Right kidney (tissue), 9 donors: ENCODE measurements at places on chromosomes 6 and 20.

DNA sequence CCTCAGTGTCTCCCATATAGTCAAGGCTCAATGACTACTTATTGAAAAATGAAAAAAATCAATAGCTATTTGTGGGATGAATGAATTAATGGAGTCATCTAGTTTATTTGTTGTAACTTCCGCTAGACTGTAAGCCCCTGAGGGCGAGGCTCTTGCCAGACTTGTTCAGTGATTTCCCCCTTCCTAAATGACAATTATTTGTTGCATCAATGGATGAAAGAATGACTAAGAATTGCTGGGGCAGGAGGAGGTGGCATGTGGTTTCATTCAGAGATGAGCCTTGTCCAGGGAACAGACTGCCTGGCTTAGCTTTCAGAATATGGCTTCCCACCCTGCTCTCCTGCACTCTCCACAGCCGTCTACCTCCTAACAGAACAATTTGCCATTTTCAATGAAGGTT is 1.1 kb upstream of the PRELID3B start:
- no peak for DNase-seq

DNA sequence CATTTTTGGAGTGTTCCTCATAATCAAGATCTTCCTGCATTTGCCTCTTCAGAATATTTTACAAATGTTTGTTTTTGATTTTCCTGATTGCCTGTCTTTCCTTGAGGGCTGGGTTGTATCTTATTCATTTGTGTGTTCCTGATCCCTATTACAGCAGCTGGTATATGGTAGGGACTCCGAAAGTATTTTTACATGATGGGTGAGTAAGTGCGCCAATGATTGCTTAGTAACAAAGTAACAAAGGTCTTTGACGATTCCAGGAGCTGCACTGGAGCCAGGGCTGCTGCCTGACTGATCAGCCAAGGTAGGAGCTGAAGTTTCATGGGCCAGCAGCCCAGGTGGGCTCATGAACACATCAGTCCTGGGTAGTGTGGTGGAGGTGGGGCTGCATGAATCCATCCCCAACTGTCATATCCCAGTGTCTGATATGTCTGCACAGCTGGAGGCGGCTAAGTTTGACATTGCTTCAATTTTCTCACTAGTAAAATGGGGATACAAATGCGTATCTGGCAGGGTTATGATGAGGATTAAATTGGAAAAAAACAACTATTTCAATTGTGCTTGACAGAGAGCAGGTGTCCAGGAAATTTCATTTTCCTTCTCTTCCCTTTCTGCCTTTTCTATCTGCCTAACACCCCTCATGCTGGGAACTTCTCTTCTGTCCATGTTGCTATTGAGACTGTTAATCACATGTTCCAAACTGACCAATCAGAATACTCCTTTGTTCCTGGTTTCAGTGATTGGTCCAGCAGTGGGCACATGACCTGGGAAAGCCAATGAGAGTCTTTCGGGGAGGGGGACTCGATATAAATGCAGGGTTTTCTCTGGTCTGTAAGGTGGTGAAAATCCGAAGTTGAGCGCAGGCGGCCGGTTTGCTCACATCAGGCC is 90.7 kb downstream of the CDH26 start:
- no peak for DNase-seq

GRCh38 chr6:147149092-147149491 is 55.1 kb upstream of the STXBP5 start:
- no peak for DNase-seq

- no peak for DNase-seq
Measured at GRCh38 chr6:132865364-132865763, 51.0 kb downstream of the RPS12 start.

DNA sequence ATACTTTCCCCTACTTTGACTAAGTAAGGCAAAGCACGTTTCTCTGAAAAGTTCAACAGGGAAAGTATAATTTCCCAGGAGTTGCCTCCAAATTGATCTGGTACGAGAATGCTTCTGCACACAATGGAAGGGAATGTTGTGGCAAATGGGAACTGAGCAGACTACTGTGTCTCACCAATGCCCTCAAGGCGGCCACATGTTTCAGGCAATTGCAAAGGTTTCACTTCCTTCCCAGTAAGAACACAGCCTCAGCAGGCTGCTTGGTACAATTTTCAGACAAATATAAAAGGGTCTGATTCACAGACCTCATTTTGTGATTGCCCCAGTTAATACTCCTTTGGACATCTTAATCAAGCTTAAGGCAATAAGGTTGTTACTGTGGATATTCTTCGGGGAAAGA is 71.2 kb downstream of the KIAA0319 start:
- no peak for DNase-seq

DNA sequence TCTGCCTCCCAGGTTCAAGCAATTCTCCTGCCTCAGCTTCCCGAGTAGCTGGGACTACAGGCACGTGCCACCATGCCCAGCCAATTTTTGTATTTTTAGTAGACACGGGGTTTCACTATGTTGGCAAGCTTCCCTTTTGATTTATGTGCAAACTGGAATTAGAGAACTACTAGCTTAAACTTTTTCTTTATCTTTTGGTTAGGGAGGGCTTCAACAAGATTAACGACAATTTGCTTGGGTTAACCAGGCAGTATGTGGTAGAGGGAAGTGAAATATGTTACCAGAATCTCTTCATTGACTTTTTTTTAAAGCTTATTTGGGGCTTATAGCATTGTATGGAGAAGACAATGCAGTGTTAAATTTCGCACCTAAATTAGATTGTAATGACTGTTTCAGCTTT is 9.0 kb downstream of the MYO6 start:
- DNase-seq, result no peak

- DNase-seq, result no peak
Measured at GRCh38 chr20:25233016-25233772, 14.7 kb upstream of the PYGB start.

DNA sequence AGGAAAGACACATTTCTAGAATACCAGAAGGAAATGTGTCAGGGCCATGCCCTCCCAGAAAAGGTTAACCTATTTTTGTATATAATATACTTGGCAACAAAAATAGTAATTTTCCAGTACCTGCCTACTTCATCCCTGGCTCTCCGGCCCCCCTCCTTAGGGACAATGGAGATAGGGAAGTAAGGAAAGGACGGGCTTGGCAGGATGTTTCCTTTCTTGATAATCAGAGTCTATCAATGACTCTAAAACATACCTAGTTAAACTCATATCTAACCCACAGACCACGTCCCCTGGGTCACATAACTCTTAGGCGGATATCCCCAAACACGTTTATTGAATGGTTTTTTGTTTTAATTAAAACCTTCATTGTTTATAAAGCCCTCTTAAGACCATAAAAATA is 11.8 kb downstream of the UQCC2 start:
- no peak for DNase-seq

DNA sequence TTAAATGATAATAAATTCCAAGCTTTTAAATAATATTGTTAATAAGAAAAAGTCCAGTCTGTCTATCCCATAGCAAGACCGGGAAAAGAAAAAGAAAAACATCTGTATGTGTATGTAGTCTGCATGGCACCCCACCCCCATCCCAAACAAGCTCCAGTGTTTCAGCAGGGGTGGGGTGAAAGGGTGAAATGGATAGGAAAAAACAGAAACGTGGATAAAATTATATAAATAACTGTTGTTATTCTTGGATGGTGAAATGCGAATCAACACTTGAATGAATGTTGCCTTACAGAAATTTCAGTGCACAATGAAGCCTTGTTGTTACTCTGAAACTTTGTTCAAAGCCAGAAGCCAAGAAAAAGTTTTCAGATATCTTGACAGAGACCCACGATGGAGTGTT is 31.4 kb downstream of the HAO1 start:
- no peak for DNase-seq

DNA sequence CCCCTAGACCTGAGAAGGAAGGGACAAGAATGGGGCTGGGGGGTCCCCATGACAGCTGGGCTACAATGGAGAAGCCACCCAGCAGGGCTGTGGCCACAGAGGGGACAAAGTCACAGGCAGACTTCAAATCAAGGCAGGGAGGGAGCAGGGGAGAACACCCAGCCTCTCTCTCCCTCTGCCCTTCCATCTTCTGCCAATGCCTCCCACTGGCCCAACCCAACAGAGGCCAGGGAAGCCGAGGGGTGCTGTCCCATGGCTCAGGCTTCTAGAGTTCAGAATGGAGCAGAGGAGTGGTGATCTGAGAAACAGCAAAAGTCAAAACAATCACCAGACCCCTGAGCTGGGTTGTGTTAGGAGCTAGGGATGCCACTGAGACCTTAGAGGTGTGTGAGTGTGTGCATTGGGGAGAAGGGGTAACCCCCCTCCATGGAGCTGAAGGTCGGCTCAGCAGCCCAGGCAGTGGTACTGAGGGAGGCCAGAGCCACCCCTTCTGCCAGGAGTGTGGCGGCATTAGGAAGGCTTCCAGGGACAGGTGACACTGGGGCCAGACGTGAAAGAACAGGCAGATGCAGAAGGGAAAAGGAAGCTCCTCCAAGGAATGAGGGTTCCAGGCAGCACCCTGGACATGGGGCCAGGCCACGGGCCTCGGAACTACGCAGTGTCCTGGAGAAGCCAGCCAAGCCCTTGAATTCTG is 12.0 kb downstream of the GLP1R start:
- DNase-seq, result no peak

DNA sequence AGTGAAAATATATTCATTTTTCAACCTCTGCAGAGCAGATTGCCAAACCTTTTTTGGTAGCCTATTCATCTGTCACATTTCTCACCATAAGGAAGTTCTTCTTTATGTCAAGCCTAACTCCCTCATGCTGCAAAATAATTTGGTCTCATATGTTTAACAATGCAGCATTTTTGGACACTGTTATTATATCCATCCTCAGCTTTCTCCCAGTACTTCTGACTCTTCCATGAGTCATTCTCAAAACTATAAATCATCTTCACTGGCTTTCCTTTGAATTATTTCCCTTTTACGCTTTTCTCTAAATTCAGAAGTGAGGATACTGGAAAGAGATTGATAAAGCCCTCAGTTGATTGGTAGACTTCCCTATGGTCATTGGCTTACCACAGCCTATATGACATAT is 192.2 kb downstream of the TPBG start:
- no peak for DNase-seq

- DNase-seq, result no peak
Measured at GRCh38 chr20:56809668-56810067, 180.6 kb downstream of the TFAP2C start.

DNA sequence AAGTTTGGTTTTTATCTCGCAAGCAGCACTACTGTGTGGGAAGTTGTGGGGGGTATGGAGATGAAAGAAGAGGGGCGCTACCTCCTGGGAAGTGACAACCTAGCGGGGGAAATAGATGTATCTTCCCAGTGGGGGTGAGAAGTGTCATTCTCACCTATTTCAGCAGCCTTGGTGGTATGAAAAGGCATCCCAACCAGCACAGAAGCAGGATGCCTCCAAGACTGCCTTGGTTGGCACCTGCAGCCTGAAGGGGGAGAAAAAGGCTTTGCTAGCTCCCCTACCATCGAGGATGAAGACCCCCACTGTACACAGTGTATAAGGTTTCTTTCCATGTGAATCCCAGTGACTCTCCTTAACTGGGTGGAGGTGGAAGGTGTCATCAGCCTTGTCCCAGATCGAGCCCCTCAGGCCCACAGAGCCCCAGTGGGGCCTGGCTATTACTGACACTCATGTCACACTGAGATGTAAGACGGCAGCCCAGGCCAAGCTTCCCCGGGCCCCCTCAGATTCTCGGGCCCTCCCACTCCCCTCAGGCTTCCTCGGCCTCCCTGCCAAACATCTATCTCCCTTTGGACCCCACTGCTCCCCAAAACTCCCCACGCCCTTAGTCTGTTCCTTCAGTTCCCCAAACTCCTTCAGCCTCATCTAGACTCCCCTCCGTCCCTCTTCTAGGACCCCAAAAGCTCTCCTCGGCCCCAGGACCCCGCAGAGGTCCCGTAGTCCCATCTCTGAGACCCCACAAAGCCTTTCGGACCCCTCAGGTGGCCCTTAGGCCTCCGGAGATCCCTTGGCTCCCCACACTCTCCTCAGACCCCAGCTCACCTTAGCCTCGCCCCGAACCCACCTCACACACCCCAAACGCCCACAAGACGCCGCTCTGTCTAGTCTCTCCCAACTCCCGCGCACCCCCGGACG is 688 bp downstream of the COMMD7 start:
- no peak for DNase-seq

GRCh38 chr6:51384736-51385135 is 566.1 kb downstream of the TFAP2B start:
- DNase-seq, result no peak

GRCh38 chr20:15060265-15061060 is 723.1 kb upstream of the FLRT3 start:
- no peak for DNase-seq

- no peak for DNase-seq
Measured at GRCh38 chr20:33839591-33839990, 28.4 kb downstream of the CHMP4B start.

DNA sequence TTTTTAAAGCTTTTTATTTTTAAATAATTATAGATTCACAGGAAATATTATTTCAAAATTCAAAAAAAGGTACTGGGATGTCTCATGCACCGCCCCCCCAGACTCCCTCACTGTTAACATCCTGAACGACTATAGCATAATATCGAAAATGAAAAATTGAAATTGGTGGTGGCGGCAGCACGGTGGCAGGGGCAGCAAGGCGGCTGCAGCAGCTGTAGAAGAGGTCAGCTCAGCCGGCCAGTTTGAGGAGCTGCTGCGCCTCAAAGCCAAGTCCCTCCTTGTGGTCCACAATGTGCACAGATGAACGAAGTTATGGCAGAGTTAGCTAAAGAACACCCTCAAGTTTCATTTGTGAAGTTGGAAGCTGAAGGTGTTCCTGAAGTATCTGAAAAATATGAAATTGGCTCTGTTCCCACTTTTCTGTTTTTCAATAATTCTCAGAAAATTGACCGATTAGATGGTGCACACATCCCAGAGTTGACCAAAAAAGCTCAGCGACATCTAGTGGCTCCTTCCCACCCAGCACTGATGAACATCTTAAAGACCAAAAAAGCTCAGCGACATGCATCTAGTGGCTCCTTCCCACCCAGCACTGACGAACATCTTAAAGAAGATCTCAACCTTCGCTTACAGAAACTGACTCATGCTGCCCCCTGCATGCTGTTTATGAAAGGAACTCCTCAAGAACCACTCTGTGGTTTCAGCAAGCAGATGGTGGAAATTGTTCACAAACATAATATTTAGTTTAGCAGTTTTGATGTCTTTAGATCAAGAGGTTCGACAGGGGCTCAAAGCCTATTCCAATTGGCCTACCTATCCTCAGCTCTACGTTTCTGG is 100.8 kb downstream of the FAM217A start:
- peak; percentile 29 for DNase-seq

GRCh38 chr6:17501982-17502704 is 98.0 kb upstream of the FAM8A1 start:
- DNase-seq, result no peak

GRCh38 chr6:127022302-127022701 is 96.2 kb upstream of the RSPO3 start:
- DNase-seq, result peak; percentile 4

- DNase-seq, result no peak
Measured at GRCh38 chr6:4426968-4427367, 291.6 kb upstream of the ECI2 start.
